Renal cortex interstitium (tissue), 15 donors: ENCODE measurements at places on chromosomes 6 and 20. TPM values are rescaled to one million over a fixed set of nuclear protein-coding genes. Genes with fewer than 3 reads are reported as not detected.
A peak's percentile ranks its signal among the peaks of the same experiment; 100 is the strongest.

LGSN gene
- polyA plus RNA-seq: 0.52 TPM

SLC25A27 gene
- 72.9 TPM for polyA plus RNA-seq

GSTA3 gene
- 0.62 TPM for polyA plus RNA-seq

ZNF334 gene
- polyA plus RNA-seq: 33.6 TPM

DNA sequence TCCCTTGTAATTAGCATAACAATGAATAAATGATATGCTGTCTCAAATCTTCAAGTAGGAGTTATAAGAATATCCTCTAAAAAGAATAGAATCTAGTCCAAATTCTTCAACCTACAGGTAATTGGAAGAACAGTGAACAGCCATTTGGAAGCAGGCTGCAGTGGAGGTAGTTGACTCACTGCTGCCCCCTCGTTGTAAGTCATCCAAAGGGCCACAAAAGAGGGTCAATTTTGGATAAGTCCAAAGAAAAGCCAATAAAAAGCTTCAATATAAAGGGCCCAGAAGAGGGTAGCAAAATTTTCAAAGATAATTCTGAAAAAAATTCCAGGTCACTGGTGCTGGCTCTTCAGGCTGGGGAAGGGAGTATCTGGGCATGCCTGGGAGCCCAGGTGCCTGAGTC is 60.8 kb upstream of the SSTR4 start:
- no peak for DNase-seq

DNA sequence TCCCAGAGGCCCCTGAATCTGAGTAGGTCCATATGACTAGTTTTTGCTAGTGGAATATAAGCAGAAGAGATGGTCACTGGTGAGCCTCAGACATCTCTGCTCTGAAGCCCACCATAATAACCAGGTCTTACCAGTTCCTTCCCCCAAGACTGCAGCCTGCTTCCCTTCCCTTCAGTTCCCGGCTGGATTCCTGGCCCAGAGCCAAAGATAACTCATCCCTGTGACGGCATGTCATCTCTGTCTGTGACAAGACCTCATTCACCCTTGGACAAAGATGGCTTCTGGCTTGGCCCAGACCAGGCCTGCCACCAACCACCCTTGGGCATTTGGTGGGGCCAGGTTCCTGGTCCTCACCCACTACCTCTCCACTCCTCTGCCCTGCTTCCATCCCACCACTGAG is 145.5 kb upstream of the TOP1 start:
- no peak for DNase-seq

DNA sequence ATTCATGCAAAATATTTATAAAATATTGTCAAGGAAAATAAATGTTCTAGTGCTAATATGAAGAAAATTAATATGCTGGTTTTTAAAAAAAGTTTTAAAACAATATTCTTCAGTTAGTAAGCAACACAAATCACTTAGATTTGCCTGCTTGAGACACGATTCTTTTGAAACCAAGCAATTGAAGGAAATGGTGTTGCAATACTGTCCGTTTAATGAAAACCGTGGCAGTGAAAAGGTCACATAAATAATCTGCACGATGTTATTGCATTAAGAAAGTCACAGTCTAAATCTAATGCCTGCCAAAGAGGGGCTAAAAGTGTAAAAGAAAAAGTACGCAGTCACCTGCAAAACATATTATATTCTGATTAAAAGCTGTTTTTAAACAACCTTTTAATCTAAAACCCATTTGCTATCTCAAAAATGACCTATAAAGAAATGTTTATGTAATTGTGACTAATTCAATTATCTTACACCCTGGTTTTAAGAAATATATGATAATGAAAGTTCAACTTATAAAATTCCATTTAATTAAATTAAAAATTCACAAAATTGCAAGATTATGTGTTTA is 143.0 kb downstream of the GMDS start:
- no peak for DNase-seq

DNA sequence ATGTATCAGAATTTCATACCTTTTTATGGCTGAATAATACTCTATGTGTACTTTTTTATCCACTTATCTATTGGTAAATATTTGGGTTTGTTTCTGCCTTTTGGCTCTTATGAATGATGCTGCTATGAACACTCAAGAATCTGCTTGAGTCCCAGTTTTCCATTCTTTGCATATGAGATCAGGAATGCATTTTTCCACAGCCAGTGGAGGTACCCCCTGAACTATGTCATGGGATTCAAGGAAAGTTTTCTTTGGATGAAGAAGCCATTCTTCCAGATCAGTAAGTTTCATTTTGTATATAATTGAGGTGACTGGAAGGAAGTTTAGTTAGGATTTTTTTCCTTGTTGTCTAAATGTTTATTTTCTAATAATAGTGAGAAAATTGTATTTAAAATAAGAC is 40.9 kb downstream of the NKX2-4 start:
- no peak for DNase-seq

- DNase-seq: peak; percentile 20
Observed at GRCh38 chr20:41617059-41617901, 897 bp downstream of the CHD6 start.

DNA sequence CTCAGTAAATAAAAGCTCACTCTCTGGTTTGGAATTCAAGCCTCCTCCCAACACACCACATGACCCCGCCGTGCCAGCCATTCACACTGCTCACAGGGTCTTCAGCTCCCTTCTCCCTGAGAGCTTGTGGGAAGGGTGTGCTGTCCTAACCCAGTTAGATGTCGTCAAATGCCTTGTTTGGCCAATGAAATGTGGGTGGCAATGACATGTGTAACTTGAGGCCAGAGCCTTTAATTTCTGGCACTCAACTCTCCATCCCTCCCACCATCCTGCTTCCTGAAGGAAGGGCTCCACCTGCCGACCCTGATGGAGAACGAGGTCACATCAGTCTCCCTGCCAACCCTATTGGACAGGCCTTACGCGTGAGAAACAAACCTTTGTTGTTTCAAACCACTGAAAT is 224.5 kb upstream of the AGPAT4 start:
- DNase-seq: no peak

DNA sequence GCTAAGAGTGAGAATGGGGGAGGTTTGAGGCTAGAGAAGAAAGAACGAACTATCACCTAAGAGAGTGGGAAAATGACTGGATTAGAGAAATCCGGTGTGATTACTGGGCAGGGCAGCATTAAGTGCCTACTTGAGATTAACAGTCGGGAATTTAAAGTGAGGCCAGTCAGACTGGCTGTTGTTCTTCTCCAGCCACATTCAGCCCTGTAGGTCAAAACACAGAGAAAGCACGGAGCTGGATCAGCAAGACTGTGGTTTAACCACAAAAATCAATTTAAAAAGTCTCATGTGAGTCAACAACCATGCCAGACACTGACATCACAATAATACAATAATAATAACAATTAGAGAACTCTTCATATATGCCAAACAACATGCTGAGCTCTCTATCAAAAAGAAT is 301.9 kb upstream of the SGK1 start:
- DNase-seq: no peak

GRCh38 chr20:51354769-51355319 is 187.7 kb downstream of the NFATC2 start:
- no peak for DNase-seq

- no peak for DNase-seq
Observed at GRCh38 chr6:150491131-150491810, 108.4 kb upstream of the PLEKHG1 start.

- DNase-seq: no peak
Observed at GRCh38 chr6:126786262-126786661, 332.2 kb upstream of the RSPO3 start.

DNA sequence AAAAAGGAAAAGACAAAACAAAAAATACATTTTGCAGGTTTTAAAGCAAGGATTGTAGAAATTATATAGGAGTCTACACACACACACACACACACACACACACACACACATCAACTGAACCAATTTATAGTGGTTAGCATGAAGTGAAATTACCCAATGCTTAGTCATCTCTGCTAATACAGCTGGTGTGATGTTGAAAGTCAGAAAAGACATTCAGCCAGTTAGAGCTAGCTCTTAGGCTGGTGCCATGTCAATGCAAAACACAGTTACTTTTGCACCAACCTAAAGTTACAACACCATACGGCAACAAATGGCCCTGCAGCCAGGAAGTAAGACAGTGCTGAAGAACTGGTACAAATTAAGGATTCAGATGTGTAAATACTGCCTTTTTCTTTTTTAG is 15.2 kb downstream of the FAM210B start:
- no peak for DNase-seq

DNA sequence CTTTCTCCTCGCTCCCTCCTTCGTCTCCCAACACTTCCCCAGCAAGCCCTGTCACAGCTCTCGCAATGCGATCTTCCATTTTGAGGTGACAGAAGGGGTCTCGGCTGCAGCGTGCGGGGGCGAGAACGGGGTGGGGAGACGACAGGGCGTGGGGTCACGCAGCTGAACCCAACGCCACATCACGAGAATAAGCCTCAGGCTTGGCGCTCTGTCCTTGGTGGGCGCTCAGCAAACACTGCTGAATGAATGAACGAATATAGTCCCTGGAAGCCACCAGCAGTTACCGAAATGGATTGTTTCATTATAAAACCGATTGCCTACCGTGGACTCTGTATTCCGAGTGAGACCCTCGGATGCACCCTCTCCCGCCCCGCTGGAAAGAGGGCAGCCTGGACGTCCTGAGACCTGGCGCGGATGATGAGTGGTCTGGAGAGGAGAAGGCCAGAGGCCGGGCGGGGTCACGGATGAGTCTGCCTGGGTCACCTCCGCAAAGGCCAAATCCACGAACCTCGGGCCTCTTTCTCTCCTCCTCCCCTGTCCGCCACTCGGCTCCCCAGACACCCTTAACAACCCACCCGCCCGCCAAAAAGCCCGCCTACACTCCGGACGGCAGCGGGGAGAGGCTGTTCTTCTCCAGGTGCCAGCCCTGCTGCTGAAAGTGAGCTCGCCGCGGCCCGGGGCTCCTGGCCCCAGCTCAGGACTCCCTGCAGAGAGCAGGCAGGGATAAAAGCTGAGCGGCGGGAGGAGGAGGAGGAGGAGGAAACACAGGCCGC is 3.7 kb downstream of the NRN1 start:
- DNase-seq: no peak

- peak; percentile 30 for DNase-seq
Observed at GRCh38 chr6:84428300-84428907, 201.0 kb upstream of the CEP162 start.

DNA sequence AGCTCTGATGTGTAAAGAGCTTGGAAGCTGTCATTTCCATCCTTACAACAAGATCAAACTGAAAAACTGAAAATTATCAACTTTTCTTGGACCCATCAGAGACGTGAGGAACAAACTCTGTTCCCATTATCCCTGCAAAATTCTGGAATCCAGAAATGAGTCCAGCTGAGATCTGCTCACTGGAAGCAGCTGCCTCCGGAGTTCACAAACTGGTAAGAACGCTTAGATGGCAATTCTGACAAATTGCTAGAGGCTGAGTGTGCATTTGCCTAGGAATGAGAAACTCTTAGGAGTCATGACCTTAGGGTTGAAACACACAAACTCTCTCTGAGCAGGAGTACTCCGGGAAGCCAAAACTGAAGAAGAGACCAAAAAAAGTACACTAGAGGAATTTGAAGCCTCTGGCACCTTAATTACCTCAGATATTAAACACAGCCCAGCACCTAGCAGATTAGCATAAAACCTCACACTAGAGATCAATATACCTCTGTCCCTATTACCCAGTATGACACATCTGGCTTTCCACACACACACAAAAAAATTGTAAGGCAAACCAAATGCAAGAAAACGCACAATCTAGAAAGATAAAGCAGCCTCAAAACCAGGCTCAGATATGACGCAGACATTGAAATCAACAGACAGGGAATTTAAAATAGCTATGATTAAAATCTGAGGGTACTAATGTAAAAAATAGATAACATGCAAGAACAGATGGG is 233.5 kb upstream of the SGK1 start:
- DNase-seq: no peak

GRCh38 chr6:9388596-9388995 is 953.3 kb upstream of the SLC35B3 start:
- DNase-seq: no peak
